ENCODE measurements at places on chromosomes 7 and 10.

GRCh38 chr7:151696721-151697514 is 177.2 kb upstream of the RHEB start:
- no peak for DNase-seq

GRCh38 chr7:148556892-148557291 is 33.7 kb upstream of the C7orf33 start:
- no peak for DNase-seq

GRCh38 chr10:52276986-52277385 is 37.1 kb upstream of the DKK1 start:
- DNase-seq, result no peak

GRCh38 chr10:19731560-19731959 is 84.7 kb upstream of the PLXDC2 start:
- no peak for DNase-seq

DNA sequence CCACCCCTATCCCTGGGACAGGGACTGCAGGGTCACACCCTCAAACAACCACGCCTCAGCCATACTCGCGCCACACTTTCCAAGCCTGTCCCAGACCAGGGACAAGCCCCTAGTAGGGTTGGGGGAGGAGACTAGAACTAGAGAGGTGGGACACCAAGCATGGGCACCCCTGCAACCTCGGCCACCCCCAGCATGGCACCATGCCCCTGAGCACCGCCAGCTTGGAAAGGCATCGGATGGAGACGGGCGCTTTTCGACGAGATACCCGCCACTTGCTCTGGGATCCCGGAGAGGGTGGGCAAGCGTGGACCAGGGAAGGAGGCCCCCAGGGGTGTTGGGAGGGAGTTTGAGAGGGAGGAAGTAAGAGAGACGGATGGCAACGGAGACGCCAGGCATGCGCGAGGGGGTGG is 13.1 kb upstream of the KMT2E start:
- DNase-seq, result no peak

DNA sequence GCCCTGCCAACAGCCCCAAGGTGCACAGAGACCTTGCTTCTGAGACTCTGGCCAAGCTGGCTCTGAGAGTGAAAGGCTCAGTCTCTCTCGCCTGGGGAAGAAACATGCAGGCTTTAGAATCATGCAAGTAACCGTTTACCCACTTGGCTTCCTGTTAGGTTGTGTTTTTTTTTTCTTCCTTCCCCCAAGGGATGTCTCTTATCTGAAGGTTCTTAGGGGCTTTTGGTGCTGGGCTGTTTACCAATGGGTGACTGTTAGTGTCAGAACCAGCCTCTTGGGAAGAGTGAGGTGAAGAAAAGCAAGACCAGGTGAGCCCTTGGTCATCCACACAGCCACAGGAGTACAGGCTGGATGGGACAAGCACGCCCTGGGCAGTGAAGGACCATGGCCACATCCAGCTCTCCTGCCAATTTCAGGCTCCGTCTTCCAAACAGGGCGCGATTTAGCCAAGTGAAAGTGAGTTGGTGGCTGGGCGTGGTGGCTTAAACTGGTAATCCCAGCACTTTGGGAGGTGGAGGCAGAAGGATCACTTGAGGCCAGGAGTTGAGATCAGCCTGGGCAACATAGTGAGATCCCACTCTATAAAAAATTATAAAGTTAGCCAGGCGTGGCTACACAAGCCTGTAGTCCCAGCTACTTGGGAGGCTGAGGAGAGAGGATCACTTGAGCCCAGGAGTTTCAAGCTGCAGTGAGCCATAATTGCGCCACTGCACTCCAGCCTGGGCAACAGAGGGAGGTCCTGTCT is 76.3 kb upstream of the CUX1 start:
- no peak for DNase-seq

DNA sequence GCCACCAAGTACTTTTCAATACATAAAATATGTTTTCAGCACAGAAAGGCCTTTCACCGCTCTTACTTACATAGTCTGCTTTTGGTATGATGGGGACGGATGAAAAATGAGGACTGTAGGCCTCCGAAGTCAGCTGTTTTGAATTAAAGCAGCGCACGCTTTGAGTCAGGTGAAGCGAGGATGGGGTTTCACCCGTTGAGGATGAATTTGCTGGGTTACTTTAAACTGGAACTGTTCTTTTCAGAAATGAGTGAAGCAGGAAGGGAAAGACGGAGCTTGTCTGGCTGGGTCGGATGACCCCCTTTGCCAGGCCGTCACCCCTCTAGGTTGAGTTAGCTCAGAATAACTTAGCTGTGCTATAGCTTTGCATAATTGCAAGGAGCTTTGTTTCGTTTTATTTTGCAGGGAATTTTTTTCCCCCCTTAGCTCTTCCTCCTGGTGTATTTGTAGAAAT is 40.0 kb downstream of the CUX1 start:
- DNase-seq, result no peak

DNA sequence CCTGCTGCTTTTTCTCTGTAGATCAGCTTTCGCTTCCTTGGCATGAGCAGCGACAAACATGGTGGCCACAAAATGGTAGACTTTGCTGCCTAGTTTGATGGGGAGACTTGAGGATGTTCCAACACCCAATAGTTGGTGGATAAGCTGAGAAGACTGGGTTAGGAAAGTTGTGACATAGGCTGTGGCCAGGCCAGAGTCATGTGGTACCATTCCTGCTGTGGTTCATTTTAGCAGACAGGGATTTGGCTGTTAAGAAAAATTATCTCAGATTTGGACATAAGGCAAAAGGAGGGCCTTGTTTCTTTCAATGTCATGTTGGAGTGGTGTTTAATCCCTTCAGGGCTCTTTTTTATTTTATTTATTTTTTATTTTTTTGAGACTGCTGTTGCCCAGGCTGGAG is 26.6 kb upstream of the FAM180A start:
- no peak for DNase-seq

DNA sequence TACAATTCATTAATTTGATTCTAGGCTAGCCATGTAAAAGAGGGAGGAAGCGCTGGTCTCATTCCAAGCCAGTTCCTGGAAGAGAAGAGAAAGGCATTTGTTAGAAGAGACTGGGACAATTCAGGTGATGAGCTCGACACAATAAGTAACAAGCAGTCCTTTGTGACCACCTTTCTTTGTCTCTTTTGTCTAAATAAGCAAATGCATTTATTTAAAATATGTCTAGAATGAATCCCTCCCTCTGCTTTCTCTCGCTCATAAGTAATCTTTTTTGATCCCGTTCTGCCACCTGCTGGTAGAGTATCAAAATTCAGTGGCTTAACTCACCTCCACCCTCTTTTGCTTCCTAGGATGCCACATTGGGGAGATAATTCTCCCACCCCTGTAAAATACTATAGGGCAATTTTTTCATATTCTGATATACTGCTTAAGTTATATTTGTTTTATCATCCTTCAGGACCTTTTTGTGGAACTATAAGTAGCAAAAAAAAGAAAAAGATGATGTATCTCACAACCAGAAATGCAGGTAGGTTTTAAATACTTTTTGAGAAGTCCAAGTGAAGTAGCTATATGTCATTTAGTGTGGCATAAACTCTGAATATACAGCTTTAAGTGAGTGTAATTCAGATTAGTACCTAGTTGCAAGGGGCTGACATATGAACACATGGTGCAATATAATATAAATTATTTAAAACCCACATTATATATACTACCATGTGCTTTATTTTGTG is 91.5 kb downstream of the GSDME start:
- DNase-seq, result peak; percentile 11

GRCh38 chr10:68997211-68997610 is 8.6 kb downstream of the KIFBP start:
- DNase-seq, result no peak

- no peak for DNase-seq
Measured at GRCh38 chr10:60448246-60448645, 58.6 kb upstream of the ANK3 start.

DNA sequence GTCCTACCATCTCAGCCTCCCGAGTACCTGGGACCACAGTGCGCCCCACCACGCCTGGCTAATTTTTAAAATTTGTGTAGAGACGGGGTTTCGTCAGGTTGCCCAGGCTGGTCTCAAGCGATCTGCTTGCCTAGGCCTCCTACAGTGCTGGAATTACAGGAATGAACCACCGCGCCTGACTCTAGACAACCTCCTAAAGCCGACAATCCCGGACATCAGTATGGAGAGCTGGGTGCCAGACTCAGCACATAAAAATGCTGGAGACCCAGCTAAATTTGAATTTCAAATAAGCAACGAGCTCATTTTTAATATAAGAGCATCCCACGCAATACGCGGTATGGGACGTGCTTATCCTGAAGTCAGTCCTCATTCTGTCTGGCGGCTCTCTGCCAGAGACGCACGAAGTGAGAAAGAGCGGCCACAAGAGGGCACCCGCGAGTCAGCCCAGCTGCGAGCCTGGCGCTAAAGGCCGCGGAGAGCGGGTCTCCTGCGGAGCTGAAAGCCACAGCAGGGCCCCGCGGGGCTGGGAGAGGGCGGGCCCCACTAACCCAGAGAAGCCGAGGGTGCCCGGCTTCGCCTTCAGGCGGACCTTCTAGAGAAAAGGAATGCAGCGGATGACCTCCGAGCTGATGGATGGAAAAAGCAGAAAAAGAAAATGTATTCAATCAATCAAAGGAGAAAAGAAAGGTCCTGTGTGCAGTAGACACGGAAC is 7.0 kb downstream of the CALY start:
- peak; percentile 72 for DNase-seq

GRCh38 chr7:91883676-91884362 is 3.3 kb upstream of the MTERF1 start:
- DNase-seq, result no peak

DNA sequence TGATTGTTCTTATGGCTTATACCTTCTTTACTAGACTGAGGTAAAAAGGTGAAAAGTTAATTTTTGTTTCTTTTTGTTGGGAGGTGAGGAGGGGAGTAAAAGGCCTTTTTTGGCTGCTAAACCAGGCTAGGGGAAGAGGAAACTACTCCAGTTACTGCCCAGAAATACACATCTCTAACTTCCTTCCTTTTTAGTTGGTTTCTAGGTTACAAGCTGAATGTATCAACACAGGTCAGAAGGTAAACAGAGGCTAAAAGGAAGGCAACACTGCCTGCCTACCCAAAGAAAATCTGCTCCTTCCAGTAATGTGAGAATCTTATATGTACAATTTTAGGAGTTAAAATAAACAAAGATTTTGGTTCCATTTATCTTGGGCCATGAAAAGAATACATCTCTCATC is 140.4 kb downstream of the NRBF2 start:
- DNase-seq, result no peak

DNA sequence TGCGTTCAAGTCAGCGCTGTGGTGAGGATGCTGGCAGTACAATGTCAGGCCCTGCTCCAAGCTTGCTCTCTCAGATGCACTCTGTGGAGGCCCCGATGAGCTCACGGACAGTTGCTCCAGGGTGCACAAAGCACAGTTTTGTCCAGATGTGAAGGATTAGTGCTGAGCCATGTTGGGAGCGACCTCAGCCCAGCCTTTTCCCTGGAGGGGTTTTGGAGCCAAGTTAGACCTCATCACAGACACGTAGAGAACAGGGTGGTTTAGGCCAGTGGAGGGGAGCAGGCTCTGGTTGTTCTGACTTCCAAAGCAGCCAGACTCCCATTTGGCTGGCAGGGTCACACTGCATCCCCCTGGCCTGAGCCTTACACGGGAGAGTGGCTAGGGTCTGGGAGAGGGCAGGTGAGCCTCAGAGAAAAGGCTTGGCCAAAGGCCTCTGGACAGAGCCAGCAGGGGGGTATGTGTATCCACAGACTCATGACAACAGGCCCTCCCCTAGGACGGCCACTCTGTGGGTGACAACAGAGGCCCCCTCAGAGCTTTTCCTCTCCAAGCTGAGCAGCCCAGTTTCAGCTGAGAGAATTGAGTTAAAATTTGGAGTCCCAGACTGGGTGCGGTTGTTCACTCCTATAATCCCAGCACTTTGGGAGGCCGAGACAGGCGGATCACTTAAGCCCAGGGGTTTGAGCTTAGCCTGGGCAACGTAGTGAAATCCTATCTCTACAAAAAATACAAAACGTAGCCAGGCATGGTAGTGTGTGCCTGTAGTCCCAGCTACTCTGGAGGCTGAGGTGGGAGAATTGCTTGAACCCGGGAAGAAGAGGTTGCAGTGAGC is 4.7 kb downstream of the PLAC9 start:
- no peak for DNase-seq

DNA sequence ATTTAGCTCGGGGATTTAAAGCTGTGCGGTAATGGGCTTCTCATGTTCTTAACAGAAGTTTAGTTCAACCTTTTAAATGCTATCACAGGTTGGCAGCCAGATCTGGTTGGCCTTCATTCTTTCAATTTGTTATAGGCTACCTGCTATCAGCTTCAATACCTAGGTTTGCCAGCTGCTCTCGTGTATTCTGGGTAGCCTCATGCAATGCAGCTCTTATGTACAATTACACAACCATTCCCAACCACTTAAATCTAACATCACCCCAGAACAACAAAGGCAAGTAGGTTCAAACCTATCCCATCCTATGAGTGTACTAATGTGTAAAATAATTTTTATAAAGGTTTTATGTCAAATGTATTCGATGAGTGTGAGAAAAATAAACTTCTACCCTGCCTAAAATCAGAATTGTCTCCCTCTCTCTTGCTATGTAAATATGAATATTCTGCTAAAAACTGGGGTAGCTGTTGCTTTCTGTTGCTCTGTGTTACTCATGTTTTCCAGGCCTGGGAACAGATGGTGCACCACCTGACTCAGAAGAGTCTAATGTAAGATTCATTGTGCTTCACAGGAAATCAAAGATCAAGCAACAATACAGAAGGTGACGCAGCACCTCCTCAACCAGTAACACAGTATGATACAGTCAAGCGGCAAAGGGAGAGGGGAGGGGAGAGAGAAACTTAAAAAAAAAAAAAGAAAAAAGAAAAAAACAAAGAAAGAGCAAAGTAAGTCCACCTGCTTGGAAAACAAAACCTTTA is 188.6 kb downstream of the ETV1 start:
- DNase-seq, result no peak

DNA sequence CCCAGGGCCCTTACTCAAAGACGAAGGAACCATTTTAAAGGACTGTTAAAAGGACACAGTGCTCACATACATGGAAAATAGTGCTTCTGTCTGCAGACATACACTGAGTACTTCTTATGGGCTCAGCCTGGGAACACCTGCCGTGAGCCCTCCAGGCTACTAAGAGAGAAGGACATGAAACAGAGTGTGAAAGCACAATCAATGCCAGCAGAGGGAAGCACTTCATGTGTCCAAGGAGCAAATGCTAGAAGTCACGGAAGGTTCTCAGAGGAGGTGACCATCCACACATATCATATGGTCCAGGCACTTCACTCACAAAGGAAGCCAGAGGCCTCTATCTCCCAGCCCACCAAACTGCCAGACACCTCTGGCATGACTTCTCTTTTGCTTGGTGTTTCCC is 15.5 kb downstream of the ELMO1 start:
- no peak for DNase-seq

DNA sequence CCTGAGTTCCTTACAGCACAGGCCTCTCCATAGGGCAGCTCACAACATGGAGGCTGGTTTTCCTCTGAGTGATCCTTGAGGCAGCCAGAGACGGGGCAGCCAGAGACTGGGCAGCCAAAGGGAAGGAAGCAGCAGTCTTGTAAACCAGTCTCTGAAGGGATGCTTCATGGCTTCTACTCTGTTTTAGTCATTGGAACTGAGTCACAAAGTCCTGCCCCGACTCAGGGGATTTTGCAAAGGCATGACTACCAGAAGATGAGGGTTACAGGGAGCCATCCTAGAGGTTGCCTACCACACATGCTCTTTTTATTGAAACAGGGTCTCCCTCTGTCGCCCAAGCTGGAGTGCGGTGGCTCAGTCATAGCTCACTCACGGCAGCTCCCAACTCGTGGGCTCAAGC is 44.4 kb upstream of the COMMD3 start:
- no peak for DNase-seq

- DNase-seq, result no peak
Measured at GRCh38 chr7:131231381-131232220, 96.1 kb upstream of the MKLN1 start.

All from NCI-H1930 (cell line).